Hippocampal formation (tissue), 2 donors: ENCODE measurements at places on chromosomes 7 and 10.

DNA sequence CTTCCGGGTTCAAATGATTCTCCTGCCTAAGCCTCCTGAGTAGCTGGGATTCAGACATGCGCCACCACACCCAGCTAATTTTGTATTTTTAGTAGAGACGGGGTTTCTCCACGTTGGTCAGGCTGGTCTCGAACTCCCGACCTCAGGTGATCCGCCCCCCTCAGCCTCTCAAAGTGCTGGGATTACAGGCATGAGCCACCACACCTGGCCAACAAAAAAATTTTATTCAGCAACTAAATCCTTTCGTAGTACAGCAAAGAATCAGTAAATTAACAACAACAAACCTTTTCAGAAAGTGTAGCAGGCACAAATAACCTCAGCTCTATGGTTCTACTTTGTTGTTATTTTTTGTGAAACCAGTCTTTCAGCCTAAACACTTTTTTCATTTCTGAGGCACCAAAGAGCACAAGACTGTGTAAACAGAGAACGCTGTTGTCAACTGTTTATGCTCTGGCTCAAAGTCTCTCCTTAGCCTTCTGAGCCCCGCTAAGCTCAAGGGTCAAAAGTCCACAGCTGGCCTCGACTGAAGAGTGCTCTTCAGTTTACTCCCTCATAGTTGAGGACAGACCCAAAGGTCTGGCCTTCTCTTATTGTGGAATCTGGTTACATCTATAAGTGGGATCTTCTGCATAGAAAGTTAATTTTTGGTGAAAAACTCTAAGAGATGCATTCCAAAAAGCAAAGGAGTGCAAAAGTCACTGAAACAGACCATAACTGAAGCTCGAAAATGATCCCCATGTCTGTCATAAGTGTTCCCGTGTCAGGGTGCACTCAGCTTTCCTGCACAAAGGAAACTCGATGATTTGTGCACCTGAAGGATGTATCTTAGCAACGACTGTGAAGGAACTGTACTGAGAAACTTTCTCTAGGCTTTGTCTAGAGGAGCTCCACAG, 24.6 kb upstream of the DDX50 start:
- DNase-seq = no peak

- no peak for DNase-seq
Observed at GRCh38 chr10:8044331-8044907, 10.1 kb upstream of the GATA3 start.

- peak; percentile 89 for DNase-seq
Observed at GRCh38 chr7:74289018-74289658, at the start of gene CLIP2. TSS of gene CLIP2 (plus strand) at chr7:74289407. CDS start at chr7:74317547, 28,140 bp downstream.

GRCh38 chr7:81709836-81710235, 60.0 kb downstream of the HGF start:
- no peak for DNase-seq

DNA sequence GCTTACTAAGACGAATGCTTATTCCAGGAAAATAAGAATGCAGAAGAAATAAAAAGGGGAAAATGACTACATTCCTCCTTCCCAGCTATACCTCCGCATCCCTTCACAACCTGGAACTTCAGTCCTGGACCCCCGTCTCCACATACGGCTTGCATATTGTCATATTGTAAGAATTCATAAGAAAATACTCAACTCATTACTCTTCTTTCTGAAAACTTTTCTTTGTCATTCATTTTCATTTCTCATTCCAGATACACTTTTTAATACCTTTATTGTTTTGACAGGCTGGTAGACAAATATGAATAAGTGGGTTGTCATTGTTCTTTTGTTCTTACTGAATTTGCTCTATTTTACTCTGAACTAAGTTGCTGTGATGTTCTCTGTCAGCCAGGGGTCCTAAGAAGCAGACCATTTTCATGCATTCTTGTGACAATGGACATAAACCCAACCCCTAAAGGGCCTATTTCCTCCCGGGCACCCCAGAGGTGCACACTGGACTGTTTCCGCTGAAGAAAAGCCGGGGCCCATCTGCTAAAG, 23.3 kb upstream of the SFTPA2 start:
- no peak for DNase-seq

GRCh38 chr10:43978936-43979335, 330.3 kb upstream of the ZNF32 start:
- DNase-seq = no peak

- DNase-seq = no peak
Observed at GRCh38 chr7:157622000-157622399, 285.2 kb downstream of the DNAJB6 start.

DNA sequence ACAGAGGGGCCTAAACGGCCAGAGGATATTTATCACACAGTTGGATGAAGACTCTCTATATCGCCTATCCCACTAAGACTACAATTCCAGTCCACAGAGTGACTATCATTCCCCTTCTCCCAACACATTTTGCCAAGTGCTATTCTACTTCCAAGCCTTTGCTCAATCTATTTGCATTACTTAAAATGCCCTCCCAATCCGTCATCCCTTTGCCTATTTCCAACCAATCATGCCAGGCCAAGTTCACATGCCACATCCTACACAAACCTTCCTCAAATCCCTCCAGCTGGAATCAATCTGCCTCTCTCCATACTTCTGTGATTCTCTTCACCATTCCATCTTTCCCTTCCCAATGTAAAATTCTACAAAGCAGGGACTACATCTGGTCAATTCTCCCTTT, 38.2 kb downstream of the SMURF1 start:
- DNase-seq = no peak

DNA sequence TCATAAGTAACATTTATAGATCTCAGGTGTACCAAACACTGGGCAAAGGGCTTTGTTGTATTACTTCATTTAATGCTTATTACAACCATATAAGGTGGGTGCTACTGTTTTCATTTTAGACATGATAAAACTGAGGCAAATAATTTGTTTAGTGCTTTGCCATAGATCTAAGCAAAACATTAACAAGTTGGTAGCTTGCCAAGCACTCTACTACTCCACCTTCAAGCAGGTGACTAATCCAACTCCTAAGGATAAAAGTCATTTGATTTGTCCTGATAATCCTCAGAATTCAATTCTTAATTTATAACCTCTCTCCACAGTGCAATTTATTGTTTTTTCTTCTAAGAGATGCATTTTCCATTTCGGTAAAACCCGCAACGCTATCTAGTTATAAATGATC, 646.4 kb downstream of the GRM8 start:
- no peak for DNase-seq

- no peak for DNase-seq
Observed at GRCh38 chr7:84997626-84998025, 189.2 kb downstream of the SEMA3D start.

GRCh38 chr10:26468700-26469099, 30.6 kb downstream of the APBB1IP start:
- DNase-seq = no peak

- no peak for DNase-seq
Observed at GRCh38 chr10:124429576-124429975, 10.9 kb upstream of the OAT start.

GRCh38 chr7:123681561-123681960, 25.9 kb downstream of the LMOD2 start:
- DNase-seq = no peak

GRCh38 chr10:33565231-33565630, 230.8 kb upstream of the NRP1 start:
- no peak for DNase-seq

DNA sequence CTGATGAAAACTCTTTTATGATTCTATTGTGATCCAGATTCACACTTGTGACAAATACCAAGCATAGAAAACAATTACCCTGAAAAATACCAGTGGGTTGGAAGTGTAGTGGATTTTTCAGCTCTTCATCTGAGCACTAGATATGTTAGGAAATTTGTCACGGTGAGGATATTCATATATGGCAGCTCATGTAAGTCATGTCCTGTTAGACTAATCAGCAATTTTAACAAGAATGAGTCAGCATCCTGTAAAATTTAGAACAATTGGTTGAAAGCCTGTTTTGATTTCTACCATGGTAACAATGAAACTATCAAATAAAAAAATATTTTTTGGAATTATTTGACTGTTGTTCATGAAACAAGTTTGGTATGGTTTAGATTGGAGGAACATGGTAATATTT, 334.3 kb downstream of the CACNA2D1 start:
- DNase-seq = no peak

DNA sequence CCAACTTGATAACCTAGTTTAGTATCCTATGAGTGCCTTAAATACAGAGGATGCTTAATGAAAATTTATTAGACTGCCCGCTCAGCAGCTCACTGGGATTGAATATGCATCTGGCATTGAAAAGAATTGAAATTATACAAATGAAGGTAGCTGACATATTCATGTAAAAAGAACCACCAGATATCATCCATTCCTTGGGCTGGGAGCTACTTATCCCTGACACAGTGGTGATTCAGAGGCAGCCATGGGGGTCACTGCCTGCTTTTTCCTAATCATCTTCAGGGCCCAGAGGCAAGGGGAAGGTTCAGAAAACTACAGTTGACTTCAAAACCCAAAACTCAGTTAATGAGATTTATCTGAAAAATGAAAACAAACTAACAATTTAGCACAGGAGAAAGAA, 120.9 kb downstream of the TRIL start:
- DNase-seq = no peak

DNA sequence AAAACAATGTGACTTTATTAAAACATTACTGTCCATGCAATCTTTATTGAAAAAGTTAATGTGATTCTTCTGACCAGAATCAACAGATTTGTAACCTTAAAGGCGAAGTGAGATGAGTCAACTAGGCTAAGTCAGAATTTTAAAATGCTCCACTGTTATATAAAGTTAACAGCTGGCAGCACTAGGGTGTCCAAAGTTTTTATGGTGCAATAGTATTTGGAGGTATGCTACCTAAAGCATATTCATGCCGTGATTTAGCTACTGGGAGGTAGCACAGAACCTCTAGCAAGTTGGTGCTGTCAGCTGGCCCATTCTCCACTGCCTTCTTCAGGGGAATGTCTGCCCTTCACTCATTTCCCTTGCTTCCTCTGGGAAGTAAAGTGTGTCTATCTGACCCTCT, 126.7 kb downstream of the RAPGEF5 start:
- DNase-seq = no peak

DNA sequence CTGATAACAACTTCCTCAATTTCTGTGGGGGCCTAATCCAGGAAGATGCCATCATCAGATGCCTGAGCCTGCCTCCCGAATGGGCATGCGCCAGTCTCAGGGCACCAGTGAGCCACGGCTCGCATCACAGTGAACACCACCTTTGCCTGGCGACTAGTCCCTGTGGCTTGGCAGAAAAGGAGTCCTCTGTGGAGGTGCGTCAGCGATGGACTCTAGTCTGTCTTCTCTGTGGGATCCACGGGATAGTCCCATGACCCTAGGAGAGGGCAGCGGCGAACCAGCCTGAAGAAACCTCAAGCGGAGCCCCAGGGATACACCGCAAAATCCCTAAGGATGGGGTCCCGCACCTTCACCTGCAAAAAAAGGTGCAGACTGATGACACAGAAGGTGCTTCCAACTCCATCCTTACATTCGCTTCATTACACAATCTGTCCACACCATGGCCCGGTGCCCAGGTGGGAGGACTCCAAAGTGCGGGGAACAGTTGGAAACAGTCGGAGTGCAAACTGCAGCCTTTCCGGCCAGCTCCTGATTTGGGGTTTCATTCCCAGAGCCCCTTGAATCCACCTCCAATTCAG, 35.1 kb upstream of the ZNF273 start:
- DNase-seq = no peak

- DNase-seq = no peak
Observed at GRCh38 chr10:50963063-50963462, 77.6 kb upstream of the A1CF start.

DNA sequence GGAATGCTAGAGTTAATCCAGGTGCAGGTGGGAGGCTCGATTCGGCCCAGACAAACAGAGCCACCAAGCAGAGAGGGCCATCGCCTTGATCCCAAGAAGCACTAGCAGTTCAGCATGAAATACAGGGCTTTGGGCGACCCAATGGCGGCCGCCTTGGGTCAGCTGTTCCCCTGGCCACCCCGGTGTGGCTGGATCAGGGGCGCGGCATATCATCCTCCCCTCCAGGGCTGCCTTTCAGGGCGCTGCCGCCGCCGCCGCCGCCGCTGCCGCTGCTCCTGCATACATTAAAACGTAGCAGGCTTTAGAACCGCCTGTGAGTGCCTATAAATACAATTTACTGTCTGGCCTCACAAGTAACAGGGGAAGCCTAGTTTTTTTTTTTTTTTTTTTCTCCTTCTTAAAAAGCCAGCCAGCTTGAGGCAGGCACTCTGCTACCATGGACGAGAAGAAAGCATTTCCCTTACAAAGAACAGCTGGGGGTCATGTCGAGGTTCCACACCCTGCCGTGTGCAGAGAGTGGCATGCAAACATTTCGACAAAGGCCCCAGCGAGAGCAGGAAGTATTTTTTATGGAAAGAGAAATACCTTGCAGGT, 57.7 kb upstream of the EFCAB10 start:
- DNase-seq = no peak

DNA sequence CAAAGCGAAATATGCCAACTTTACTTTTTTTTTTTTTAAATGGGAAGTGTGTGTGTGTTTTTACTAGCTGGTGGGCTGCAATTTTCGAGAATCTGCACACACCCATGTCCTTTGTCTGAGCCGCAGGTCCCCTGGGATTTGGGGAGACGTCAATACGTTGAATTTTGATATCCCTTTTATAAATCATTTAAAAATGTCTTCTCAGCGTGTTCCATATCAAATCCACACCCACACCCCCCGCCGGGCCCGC, 404 bp upstream of the FMC1 start:
- no peak for DNase-seq

DNA sequence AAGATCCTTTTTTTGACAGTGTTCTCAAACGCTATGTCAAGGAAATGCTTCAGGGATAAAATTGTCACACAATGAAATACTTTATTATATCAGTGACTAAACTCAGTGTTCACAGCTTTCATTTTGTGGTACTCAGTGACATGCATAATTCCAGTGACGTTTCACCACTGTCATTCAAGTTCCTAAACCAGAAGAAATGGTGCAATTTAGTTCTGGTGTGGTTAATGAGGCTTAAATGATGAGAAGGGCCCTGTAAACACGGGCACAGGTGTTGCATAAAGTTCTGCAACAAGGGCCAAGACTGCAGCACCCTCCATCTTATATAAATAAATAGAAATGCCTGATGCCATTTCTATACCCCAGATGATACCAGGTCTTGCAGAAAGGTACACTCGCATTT, 1247.1 kb downstream of the GATA3 start:
- no peak for DNase-seq

GRCh38 chr10:125769175-125769574, 6.4 kb downstream of the MMP21 start:
- DNase-seq = no peak

- DNase-seq = no peak
Observed at GRCh38 chr10:45308707-45309106, 6.7 kb downstream of the OR13A1 start.

GRCh38 chr10:121838931-121839330, 88.9 kb downstream of the ATE1 start:
- no peak for DNase-seq

DNA sequence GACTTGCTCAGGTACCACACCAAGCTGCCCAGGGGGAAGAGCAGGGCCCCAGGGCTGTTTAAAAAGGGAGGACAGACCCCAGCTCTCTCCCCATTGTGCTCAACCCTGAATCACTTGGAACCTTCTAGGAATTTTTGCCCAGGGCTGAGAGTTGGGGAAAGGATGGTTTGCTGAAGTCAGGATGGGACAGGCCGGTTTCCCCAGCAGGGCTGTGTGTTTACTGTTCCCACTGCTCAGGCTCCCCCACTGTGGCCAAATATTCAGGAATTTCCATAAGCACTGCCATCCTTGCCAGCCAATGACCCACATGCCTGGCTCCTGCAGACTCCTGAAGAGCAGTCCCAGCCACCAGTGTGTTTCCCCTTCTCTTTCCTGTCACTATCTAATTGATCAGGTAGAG, 120.7 kb downstream of the WDFY4 start:
- no peak for DNase-seq

- DNase-seq = no peak
Observed at GRCh38 chr7:31432836-31433340, 81.0 kb upstream of the ITPRID1 start.

GRCh38 chr10:25615926-25616325, 318.1 kb upstream of the MYO3A start:
- no peak for DNase-seq
